ENCODE measurements at places on chromosomes 2 and 18.

- no peaks in the 10 kb centered on the region for H3K4me1 ChIP-seq
- H3K4me3 ChIP-seq, result no peak overlapping the region
- no peak overlapping the region for H3K27ac ChIP-seq
- no peaks in the 10 kb centered on the region for H3K36me3 ChIP-seq
Measured at GRCh38 chr2:169513926-169514325, 4.4 kb downstream of the KLHL41 start.

GRCh38 chr2:136331226-136331625, 213.3 kb upstream of the CXCR4 start:
- no peak overlapping the region for H3K27ac ChIP-seq
- peaks cover 11% of the 10 kb centered on the region for H3K4me1 ChIP-seq
- H3K36me3 ChIP-seq, result no peaks in the 10 kb centered on the region
- H3K27me3 ChIP-seq, result no peaks in the 10 kb centered on the region
- DNase-seq, result no peak
- no peak overlapping the region for H3K4me3 ChIP-seq

- peaks cover 72% of the 10 kb centered on the region for H3K36me3 ChIP-seq
- DNase-seq, result no peak
- H3K4me3 ChIP-seq, result no peak overlapping the region
- H3K27me3 ChIP-seq, result no peaks in the 10 kb centered on the region
Measured at GRCh38 chr2:121360566-121361300, 75.7 kb upstream of the TFCP2L1 start.

DNA sequence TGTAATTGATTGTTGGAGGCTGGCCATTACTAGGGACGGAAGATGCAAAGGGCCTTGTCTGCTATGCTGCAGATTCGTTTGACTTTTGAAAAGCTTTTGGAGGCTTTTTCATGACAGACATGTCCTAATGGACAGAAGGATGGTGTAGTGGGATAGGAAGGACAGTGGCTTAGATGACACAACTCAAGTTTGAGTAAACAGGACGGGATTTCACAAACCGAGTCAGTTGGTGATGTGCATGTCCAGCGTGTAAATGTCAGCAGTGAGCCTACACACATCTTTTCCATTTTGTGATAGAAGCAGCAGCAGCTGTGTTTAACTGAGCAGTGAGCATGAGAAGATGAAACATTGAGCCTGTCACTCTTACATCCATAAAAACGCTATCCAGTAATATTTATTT, 76.0 kb downstream of the NCK2 start:
- no peak overlapping the region for H3K27ac ChIP-seq
- DNase-seq, result no peak

DNA sequence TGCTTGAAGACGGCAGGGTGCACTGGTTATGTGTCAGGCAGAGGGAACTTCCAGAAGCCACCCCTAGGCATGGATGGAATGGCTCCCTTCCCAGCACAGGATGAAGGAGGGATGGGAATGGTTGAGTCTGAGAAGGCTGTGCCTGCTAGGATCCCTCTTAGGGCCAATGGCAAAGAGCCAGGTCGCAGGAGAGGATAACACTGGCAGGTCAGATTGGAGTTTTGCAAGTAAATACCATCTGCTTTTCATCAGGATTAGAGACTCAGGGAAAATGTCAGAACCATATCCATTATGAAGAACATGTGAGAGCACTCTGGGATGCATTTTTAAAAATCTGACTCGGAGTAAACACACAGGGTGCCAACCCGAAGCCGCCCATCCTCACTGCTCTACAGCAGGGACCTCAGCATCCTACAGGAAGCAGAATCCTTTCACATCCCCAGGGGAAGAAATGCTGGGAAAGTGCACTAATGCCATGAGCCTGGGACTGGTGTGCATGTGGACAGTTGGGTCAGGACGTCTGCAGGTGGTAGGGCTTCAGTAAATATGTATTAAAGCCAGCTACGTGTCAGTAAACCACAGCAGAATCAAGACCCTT, 139.9 kb downstream of the MYT1L start:
- H3K27ac ChIP-seq, result no peak overlapping the region
- DNase-seq, result no peak
- H3K4me3 ChIP-seq, result no peak overlapping the region
- no peaks in the 10 kb centered on the region for H3K4me1 ChIP-seq
- no peaks in the 10 kb centered on the region for H3K36me3 ChIP-seq
- H3K27me3 ChIP-seq, result no peaks in the 10 kb centered on the region

- no peak overlapping the region for H3K4me3 ChIP-seq
- H3K27me3 ChIP-seq, result peaks cover 14% of the 10 kb centered on the region
- H3K36me3 ChIP-seq, result no peaks in the 10 kb centered on the region
- no peak for DNase-seq
- H3K27ac ChIP-seq, result no peak overlapping the region
Measured at GRCh38 chr18:11784674-11785304, 66.4 kb upstream of the CHMP1B start.

DNA sequence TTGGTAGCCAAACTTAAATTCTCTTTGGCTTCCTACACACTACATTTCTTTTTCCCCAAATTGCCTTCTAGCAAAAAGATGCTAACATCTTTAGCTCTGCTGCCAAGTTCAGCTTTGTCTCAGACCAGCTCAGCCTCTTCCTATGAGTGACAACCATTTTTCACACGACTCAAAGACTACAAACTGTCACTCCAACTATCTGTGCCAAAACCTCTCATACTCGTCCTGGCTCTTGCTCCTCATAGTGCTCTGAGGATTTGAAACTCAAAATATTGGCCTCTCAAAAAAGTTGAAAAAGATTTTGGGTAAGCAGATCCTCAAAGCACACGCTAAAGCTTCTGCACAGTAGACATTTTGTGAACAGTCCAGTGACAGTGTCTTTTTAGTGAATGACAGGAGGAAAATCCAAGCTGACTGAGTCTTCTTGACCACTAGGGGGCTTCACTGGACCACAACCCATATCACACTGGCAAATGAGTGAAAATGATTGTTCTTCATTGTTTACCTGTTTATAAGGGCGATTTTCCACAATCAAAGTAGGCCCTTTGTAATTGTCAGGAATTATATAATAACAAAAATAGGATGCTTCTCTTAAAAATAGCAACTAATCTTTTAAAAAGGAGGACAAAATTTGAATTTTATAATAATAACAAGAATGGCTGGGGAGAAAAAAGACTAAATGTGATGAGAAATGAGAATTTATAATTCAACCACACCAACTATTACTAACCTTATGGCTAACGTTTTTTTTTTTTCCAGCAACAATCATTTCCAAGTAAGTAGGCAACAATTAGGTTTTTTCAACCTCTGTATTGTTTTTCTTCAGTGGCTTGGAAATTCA, 85.5 kb upstream of the PGAP1 start:
- H3K4me1 ChIP-seq, result no peaks in the 10 kb centered on the region
- no peak for DNase-seq
- H3K36me3 ChIP-seq, result peaks cover 88% of the 10 kb centered on the region
- H3K27me3 ChIP-seq, result no peaks in the 10 kb centered on the region
- H3K4me3 ChIP-seq, result no peak overlapping the region
- H3K27ac ChIP-seq, result no peak overlapping the region

GRCh38 chr2:212607080-212607479, 68.5 kb upstream of the ERBB4 start:
- no peaks in the 10 kb centered on the region for H3K36me3 ChIP-seq
- H3K4me1 ChIP-seq, result no peaks in the 10 kb centered on the region
- no peaks in the 10 kb centered on the region for H3K27me3 ChIP-seq
- no peak overlapping the region for H3K4me3 ChIP-seq
- no peak overlapping the region for H3K27ac ChIP-seq
- no peak for DNase-seq

DNA sequence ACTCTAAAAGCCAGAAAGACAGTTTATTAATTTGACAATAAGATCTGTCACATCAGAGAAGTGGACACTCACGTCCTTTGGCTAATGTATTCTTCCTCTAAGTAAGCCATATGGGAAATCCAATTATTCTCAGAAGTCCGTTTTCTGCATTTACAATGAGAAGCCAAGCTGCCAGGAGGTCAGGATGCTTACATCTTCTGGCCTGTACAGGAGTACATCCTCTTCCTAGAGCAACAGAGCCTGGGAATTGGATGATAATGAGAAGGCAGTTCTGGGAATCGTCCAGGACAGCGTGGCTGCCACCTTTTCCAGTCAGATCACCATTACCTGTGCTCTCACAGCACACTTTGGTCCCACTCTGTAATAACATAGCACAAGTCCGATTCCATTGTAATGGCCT, 5.2 kb downstream of the RAPGEF4 start:
- no peak overlapping the region for H3K4me3 ChIP-seq
- DNase-seq, result no peak
- H3K27ac ChIP-seq, result no peak overlapping the region
- no peaks in the 10 kb centered on the region for H3K36me3 ChIP-seq

Data from T-cell (primary cell).